Gastroesophageal sphincter (tissue), 4 donors: ENCODE measurements at places on chromosomes 11 and 22.
A peak's percentile ranks its signal among the peaks of the same experiment; 100 is the strongest.

- ATAC-seq = no peak
These were observed 106.3 kb downstream of the MPPED2 start for GRCh38 chr11:30479899-30480298.

DNA sequence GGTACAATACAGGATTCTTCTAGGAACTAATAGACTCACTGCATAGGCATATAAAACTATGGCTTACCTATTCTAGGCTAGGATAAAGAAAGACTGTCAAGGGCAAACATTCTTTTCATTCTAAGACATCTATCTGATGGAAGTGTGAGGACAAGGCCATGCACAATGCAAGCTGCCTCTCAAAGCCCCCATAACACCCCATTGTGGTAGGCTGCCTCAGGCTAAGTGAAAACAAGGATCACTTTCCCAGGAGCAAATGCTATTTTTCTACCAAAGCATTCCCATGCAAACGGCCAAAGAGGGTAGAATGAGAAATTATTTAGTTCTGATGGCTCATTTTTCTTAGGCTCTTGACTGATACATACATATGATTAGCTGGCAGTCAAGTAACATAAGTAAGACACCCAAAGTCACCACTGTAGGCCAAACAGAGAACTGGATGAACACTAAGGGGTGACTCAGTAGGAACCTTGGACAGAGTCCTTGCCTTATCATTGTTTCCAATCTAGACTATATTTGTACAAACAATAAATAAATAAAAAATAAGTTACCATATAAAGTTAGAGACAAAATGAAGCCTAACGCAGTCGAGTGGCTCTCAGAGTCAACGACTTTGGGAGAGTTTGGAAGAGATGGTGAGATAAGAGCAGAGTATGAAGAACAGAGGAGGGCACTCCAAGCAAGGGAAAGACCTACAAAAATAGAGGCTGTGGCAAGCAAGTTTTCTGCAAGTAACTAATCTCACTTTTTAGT, 303.6 kb downstream of the SBF2 start:
- no peak for ATAC-seq

GRCh38 chr11:77029829-77030228, 4.4 kb upstream of the B3GNT6 start:
- ATAC-seq = no peak

DNA sequence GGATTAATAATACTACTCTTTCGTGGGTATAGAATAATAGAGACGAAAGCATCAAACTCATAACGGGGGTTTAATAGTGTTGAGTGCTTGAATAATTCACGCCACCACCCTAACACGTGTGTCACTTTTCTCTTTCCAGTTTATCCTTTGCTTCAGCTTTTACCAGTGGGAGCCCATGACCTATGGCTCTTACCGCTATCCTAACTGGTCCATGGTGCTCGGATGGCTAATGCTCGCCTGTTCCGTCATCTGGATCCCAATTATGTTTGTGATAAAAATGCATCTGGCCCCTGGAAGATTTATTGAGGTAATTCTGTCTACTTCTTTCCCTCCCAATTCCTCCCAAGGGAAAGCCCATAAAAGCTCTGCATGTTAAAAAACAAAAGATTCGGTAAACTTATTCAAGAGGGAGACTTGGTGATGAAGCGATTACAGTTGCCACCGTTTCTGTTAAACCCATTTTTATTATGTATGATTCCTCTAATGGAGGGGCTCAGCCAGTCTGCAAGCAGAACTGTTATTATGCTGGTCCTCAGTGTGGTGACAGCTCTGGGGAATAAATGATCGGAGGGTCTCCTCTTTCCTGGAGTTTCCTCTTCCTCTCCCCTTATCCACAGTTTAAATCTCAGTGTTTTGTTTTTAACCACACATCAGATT, 17.1 kb upstream of the NELL1 start:
- ATAC-seq = no peak

- no peak for ATAC-seq
These were observed 12.6 kb downstream of the CCDC83 start for GRCh38 chr11:85867751-85868150.

- ATAC-seq = peak; percentile 81
These were observed 18.2 kb downstream of the IFT27 start for GRCh38 chr22:36757668-36758211.

DNA sequence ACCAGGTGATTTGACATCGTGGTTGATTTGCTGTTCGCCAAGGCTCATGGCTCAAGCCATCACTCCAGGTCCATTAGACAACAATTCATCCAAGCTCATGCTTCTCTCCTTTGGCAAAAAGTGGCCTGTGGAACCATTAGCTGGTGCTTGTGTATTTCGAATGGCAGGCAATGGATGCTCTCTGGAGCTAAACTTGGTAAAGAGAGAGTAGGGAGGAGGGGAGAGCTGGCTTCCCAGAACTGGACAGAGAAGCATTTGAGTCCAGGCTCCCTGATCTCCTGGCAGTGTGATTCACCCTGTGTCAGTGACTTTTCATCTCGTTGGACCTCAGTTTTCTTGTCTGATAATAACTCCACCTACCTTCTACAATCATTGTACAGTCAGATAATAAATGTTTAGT, 64.6 kb downstream of the MYO18B start:
- no peak for ATAC-seq

- no peak for ATAC-seq
These were observed 8.1 kb upstream of the OR5AL1 start for GRCh38 chr11:56404393-56404792.

- ATAC-seq = no peak
These were observed 46.9 kb downstream of the NF2 start for GRCh38 chr22:29650370-29650769.

GRCh38 chr11:35911616-35912165, 32.2 kb upstream of the LDLRAD3 start:
- ATAC-seq = no peak

- no peak for ATAC-seq
These were observed 6.5 kb downstream of the PI4KA start for GRCh38 chr22:20852076-20852475.

DNA sequence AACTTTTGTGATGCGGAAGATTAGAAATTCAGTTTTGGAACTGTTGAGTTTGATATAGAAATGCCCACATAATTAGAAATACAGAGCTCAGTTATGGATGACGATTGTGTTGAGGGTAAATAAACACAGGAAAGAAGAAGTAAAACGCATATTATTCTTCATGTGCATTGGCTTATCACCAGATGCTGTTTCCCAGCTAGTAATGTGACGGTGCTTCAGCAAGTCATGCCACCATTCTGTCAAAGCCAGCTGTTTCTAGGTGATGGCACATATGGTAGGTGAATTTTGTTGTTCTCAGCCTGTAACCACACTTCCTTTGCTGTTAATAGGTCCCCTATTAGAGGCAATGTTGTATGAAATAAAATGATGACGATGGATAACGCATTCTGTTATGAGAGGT, 68.9 kb downstream of the C11orf65 start:
- ATAC-seq = no peak

DNA sequence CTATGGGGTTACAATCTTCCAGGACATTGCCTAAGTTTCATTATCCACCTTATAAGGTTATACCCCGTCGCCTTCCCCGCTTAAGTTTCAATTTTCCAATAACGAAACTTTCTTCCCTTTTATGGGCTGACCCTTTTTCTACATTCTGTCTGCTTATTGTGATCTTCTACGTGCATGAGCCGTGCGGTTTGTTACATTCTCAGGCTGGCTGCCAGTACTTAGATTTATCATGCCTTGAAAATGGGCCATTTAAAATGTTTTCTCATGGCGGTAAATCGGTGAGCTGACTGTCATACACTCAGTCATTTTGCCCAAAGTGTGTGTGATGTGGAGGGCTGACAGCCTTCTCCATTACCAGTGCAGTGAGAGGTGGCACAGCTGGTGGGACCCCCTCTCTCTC, 23.3 kb downstream of the DGCR6L start:
- ATAC-seq = no peak

GRCh38 chr22:35991168-35991567, 37.5 kb downstream of the RBFOX2 start:
- ATAC-seq = no peak
